ENCODE measurements at places on chromosomes 4 and X.

DNA sequence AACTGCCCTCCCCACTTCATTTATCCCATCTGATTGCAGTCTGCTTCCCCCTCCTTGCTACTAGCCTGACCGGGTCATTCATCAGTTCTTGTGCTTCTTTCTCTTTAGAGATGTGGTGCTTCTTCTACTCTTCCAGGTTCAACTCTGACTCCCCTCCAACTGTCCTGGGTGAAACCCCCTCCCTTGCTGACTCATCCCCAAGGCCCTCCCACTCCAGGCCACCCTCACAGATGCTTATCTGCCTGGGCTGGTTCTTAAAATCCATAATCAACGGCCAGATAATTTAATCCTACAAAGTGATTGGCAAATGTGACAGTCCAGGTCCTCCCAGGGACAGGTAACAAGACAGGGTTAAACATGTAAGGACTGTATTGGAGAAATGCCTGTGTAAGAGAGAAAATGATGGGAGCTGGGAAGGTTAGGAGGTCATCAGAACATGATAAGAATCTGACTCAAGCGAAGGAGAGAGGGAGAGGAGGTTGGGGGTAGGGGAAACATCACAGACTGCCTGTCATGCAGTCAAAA, 182.8 kb upstream of the C1QTNF7 start:
- no peak for DNase-seq

DNA sequence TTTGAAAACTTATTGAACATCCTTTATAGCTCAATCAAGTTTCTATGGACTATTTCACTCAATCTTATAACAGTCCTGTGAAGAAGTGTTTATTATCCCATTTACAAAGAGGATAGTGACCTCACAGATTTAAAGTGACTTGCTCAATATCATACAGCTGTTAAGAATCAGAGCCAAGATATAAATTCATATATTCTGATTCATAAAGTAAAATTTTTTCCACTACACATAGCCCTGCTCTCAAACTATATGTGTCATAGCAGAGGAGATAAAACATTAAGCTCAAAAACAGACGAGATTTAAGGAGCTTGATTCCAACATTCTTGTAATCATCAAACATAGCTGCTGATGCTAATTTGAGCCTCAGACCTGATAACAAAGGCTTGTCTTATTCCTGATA, 226.8 kb downstream of the CAMK2D start:
- no peak for DNase-seq

DNA sequence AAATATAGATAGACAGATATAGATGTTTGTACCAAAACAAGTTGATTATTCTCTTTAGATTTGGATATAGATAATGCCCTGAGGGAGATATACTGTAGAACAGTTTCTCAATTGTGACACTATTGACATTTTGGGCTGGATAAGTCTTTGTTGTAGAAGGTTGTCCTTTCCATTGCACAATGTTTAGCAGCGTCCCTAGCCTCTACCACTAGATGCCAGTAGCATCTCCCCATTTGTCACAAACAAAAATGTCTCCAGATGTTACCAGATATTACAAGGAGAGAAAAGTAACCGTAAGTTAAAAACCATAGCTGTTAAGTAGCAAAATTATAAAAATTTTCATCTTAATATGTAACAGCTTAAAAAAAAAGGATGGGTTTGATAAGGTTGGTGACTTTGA, 2595.3 kb downstream of the ARAP2 start:
- no peak for DNase-seq

GRCh38 chr4:15479089-15479912, 9.6 kb downstream of the CC2D2A start:
- DNase-seq: peak; percentile 90

DNA sequence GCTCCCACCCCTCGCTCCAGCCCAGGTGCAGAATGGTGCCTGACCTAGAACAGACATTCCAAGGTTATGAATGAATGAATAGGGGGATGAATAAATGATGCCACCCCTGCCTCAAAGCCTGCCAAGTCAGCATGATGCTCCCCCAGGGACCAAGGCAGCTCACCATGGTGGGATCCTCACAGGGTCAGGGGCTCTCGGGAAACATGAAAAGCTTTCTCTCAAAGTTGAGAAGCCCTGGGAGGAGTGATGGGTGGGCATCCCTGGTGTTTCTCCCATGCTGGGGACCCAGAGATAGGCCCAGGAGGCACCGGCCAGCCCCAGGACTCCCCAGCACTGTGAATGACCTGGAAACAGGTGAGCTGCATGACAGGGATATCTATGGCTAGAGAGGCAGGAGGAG, 58.9 kb downstream of the HTRA3 start:
- no peak for DNase-seq

GRCh38 chrX:39577985-39578869, 519.5 kb downstream of the BCOR start:
- no peak for DNase-seq

- peak; percentile 0 for DNase-seq
These were observed 117.4 kb upstream of the NUDT10 start for GRCh38 chrX:51215266-51215665.

GRCh38 chrX:111507933-111508332, 3.5 kb upstream of the SERTM2 start:
- DNase-seq: peak; percentile 36

DNA sequence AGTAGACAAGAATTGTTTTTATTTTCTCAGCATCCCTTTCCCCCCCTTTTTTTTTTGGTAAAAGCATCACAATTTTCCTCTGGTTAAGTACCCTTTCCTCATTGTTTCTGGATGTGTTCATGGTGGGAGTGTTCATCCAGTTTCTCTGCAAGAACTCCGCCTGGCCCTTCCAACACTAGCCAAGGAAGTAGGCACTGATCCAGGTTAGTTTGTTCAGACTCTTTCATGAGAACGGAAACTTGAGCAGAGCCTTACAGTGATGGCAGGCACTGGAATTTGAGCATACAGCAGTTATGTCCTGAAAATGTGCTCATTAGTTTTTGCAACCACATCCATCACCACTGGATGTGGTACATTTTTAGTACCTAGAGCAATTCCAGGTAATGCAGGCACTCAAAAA, 336.1 kb upstream of the BOD1L1 start:
- DNase-seq: no peak

- DNase-seq: no peak
These were observed 10.5 kb downstream of the VAMP7 start for GRCh38 chrX:155891446-155892210.
